ENCODE measurements at places on chromosomes 11 and 22.
A peak's percentile ranks its signal among the peaks of the same experiment; 100 is the strongest.

DNA sequence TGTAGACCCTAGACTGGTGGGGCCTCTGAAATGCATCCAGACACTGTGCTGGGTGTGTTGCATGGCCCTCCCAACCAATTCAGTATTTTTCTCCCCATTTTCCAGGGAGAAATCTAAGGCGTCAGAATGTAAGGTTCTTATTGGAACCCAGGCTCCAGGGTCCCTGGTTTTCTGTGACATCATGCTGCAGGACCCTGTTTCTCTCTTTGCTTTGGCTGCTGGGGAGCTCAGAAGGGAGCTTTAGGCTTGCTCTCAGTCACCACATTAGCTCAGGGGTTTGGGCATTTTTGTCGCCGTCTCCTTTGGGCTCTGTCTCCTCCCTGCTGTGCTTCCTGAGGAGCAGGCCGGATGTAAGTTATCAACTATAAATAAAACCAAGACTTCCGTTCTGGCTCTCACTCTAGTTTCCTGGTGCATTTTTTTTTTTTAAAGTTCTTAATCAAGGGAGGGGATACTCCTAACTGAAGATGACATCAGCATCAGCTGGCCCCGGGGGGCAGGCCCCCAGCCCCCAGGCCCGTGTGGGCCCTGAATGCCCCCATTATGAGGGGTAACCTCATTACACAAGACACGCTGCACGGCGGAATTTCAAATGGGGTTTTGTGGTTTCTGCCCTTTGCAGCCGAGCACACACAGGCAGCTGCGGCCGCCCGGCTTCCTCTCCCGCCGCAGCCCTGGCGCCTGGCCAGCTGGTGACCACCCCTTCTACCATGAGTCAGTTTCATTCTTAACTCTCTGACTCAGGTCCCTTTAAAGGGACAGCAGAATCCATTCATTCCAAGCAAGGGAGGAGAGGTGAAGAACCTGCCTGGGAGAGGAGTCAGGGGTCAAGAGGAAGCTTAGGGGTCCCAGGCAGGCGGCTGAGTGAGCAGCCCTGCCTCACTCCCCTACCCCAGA, 3.2 kb downstream of the MYEOV start:
- no peak for DNase-seq

DNA sequence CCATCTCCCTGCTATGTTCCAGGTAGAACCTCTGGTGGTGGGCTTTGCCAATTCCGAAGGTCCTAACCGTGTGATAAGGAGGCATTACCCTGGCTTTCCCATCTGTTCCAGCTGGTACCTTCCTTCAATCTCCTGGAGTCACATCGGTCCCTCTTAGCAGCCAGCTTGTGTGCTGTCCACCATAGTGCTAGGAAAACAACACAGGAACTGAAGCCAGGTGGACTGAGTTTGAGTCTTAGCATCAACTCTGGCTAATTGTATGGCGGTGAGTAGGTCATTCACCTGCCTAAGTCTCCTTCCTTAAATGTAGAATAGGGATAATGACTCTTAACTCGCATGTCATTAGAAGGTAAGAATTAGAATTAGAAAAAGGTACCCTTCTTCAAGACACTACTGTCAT, 159.6 kb upstream of the E2F8 start:
- no peak for DNase-seq

DNA sequence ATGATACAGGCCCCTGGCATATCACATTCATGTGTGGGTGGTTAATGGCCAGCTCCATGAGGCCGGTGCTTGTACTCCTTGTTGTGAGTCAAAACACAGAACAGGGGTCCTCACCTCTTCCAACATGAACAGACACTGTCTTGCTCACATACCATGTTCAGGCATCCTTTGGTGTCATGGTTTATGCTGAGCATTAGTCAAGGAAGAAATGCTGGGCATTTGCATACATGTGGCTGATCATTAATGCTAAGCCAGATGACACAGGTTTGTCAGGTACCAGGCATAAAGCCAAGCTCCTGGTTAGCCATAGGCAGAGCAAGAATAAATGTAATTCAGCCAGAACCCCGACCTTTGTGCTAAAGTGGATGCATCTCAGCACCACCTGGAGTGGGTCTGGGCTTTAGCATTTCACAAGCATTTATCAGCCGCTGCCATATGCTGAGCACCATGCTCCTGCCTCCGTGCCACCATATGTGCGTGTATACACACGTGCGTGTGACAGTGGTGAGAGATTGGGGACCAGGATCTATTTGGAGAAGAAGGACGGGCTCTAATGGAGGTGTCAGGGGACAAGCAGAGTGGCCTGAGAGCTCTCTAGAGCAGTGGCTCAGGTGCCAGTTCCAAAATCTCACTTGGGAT, 55.0 kb downstream of the MICAL2 start:
- DNase-seq = no peak

- DNase-seq = no peak
Measured at GRCh38 chr11:130633466-130633865, 185.0 kb downstream of the ADAMTS15 start.

DNA sequence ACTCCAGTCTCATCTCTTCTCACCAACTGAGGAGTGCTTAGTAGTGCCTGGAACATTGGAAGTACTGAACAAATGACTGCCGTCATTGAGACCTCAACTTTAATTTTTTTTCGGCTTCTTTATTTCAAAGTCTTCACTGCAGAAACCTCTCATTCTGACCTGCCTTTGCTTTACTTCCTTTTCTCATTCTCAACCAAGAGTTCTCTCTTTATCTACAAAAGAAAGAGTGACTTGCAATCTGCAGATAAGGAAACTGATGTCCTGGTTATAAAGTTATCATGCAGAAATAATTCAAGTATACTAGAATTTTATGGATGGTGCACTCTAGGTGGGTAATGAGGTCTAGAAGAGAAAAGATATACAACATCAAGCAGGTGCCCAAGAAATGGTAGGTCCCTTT, 1.2 kb upstream of the EED start:
- no peak for DNase-seq

DNA sequence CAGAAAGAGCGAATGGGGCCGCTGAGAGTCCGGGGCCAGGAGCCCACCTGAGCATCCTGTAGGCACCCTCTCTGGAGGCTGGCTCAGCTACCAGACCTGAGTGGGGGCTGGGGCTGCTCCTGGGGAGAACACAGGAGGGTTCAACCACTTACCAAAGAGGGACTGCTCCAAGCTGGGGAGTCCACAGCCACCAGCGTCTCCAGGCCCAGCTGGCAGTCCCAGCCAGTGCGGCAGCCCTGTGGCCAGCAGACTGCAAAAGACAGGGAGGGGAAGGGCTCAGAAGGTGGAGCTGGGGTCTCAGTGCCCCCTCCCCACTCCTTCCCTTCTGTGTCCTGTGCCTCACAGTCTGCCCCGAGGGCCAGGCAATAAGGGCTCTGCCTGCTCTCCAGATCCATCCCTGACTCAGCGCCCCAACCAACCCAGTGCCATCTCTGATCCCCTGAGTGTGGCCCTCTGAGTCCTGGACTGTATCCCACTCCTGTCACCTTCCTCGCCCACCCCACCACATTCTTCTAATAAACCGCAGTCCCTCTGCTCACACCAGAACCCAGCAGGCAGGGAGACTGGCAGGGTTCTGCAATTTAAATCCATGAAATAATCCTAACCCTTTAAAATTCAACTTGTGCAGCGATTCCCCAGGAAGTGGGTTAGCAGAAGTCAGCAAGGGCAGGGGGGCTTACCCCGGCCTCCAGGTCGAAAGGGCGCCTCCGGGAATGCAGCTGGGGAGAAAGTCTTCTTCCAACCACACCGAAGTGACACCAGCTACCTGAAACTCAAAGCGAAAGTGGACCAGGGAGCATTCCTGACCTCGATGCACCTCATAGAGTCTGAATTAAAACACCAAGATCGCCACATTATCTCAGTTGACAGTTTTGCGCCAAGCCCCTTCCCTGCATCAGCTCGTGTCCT, 13.3 kb downstream of the CHST1 start:
- DNase-seq = no peak

GRCh38 chr22:17802822-17803221, 28.6 kb upstream of the BID start:
- DNase-seq = no peak

DNA sequence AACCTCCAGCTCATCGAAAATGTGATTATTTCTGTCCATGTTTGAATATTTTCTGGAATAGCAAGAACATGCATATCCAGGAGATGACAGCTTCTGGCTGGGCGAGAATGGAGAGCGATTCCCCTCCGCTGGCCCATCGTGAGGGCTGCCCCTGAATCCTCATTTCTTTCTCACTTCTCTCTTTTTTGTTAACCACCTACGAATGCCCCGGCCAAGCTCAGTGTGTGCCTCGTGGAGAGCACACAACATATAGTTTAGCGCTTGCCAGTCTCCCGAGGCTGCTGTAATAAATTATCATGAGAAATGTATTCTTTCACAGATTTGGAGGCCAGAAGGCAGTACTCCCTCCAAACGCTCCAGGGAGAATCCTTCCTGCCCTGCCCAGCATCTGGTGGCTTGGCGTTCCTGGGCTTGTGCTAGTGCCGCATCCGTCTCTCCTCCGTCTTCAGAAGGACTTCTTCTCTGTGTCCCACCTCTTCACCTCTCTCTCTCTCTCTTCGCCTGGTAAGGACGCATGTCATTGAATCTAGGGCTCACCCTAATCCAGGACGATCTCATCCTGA, 1306.0 kb downstream of the TBC1D22A start:
- peak; percentile 68 for DNase-seq

GRCh38 chr11:62512961-62513360, 33.6 kb downstream of the AHNAK start:
- DNase-seq = no peak

- DNase-seq = peak; percentile 46
Measured at GRCh38 chr11:11396301-11397035, 43.4 kb upstream of the CSNK2A3 start.

GRCh38 chr11:5591613-5592012, 4.8 kb upstream of the TRIM6 start:
- no peak for DNase-seq

- DNase-seq = no peak
Measured at GRCh38 chr11:79786961-79787360, 346.1 kb upstream of the TENM4 start.

GRCh38 chr11:35387111-35387982, 32.0 kb downstream of the SLC1A2 start:
- DNase-seq = no peak

DNA sequence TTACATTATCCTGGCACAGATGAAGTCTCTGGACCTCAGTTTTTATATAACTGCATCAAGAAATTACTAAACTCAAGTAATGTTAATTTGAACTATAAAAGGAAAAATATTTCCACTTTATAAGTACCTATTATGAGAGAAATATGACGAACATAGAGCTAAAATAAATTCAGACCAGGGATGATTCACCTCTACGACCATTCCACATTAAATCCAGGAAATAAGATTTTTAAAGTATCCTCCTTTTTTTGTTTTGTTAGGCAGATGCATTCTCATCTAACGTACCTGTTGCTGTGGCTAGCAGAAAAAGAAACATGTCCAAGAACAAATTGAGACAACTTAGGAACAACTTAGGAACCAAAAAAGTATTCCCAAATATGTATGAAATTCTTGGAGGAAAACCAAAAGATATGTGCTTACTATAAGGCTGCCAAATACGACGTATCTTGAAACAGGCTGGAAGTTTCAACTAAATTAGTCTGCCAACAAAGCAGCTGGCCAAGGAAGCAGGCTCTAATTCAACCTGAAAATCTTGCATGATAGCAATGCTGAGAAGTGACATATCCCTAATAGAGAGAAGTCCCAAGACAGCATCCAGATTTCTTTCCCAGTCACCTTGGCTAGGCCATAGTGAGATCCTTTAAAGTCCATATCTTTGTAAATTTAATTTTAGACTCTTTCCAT, 15.7 kb downstream of the SPTY2D1 start:
- DNase-seq = no peak

DNA sequence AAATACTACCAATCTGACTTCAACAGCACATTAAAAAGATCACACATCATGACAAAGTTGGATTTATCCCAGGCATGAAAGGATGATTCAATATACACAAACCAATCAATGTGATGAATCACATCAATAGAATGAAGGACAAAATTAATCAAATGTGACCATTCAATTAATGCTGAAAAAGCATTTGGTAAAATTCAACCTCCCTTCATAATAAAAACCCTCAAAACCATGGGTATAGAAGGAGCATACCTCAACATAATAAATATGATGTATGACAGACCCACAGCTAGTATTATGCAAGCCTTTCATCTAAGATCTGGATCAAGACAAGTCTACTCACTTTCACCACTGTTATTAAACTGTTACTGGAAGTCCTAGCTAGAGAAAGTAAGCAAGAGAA, 921.7 kb upstream of the RAG2 start:
- DNase-seq = no peak

DNA sequence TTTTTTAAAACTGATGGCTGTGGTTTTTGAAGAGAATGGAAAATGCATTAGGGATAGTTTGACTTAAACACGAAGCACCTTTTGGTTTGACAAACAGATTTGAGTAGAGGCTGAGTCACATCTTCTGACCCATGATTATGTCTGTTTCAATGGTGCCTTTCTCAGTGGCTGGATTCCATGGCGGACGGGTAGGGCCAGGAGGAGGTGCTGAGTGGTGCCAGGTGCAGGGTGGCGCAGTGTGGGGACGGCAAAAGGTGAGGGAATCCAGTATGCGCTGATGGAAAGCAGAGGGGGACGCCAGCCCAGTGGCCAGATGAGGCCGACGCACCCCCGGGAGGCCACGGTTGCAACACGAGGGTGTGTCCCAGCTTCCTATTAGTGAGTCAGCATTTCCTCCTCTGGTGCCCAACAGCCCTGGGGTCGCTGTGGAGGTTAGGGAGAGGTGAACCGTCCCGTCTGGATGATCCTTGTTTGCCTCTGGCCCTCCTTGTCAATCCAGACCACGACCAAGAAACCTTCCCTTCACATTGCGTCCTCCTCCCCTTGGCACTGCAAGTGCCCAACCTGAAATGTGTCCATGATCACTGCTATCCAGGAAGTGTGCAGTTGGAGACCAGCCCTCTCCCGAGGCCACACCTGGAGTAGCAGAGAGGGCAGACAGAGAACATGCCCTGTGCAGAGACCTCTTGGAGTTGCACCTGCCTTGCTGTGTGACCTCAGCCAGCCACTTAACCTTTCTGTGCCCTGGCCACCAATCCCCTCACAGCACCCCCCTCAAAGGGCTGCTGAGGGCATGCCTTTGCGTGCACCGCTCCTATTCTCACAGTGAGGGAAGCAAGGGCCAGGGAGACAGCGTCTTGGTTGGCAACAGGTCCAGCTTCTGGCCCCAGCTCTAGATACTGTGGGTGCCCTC, 32.5 kb upstream of the ATXN10 start:
- DNase-seq = no peak

GRCh38 chr11:93542811-93543229, 371 bp downstream of the SMCO4 start:
- no peak for DNase-seq

GRCh38 chr11:69468221-69468620, 13.2 kb upstream of the LINC01488 start:
- no peak for DNase-seq

DNA sequence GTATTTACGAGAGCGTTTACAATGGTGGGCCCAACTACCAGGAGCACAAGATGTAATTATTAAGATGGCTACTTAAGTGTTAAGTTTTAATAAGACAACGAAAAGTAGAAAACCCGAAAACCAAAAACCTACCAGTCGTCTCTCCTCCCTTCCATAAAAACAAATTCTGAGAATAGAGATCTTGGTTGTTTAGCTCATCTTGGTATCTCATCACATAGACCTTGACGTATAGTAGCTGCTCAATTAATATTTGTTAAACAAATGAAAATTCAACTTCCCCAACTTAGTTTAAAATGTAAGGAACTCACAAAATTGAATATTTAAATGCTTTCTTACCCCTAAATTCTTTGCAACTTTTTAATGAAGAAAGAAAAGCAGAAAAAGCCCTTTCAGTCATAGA, 669 bp downstream of the KDM4D start:
- no peak for DNase-seq

- no peak for DNase-seq
Measured at GRCh38 chr11:69435161-69435986, 46.1 kb upstream of the LINC01488 start.
